Activated naive CD8-positive, alpha-beta T cell treated with anti-CD3 and anti-CD28 coated beads, Interleukin-2, amount 10 ng/mL, durations not matched to agents 7 days and 5 days (primary cell): ENCODE measurements at places on chromosomes 7 and 10. TPM values are rescaled to one million over a fixed set of nuclear protein-coding genes. Genes with fewer than 3 reads are reported as not detected.

DNA sequence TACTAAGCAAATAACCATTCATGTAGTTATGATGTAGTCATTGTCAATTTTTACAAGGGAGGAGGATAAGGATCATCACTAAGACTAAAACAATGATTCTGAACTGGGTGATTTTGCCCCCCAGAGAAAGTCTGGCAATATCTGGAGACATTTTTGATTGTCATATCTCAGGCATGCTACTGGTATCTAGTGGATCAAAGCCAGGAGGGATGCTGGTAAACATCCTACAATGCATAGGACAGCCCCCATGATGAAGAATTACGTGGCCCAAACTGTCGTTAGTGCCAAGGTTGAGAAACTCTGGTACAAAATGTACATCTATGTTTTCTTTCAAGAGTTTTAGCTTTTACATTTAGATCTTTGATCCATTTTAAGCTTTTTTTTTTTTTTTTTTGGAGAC, 57.3 kb downstream of the GBF1 start:
- no peak for DNase-seq

Gene TFPI2
- not detected for total RNA-seq

DNA sequence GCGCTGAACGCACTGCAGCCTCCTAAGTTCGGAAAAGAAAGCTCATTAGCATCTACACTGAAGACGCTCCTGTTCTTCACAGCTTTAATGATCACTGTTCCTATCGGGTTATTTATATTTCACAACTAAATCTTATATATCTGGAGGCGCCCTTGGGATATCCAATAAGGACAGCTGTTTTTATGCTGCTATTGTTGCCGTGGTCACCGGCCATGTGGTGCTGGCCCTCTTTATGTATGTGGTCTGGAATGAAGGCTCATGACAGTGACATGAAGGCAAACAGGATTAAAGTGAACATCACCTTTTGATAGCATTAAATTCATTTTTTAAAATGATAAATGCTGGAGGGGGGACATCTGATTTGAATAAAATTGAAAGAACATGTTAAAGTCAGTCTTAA, 8.8 kb downstream of the BLVRA start:
- DNase-seq = no peak

DNA sequence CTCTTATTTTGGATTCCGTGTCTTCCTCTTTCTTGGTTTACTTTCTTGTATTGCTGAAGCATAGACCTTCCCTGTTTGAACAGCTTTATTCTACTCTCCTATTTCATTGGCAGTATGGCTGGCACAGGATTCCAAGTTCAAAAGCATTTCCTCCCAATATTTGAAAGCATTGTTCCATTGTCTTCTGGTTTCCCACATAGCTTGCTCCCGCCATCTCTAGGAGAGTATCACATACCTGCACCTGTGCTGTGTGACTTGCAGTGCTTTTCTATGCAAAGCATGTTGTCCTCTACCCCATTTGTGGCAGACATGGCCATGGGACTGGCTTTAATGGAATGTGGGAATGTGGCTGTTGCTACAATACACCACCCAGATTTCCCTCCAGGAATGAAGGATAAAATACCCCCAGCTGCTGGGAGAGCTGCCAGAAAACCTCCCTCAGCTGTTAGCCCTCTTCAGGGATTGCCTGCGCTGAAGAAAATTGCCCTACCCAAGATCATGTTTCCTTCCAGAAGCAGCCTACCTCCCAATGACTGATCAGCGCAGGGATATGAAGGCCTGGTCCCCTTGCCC, 6.9 kb upstream of the MYOF start:
- DNase-seq = no peak

Gene ORAI2
- total RNA-seq = 51.9 TPM

DNA sequence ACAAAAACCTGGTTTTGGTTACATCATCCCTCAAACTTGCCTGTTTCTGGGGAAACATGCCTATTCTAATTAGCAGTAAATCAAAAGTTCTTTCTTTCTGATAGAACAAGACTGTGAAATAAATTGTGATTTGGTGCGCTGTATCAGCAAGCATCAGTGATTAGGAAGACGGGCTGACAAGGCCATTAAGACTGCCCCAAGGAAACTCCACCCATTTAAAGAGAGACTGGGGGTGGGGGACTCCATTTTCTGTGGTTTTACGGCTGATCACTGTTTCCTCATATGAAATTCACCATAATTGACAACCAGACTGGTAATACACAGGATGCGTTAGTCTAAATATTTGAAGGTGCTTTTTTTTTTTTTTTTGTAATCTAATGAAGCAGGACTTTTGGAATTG, 68.7 kb downstream of the MBL2 start:
- no peak for DNase-seq

GRCh38 chr7:133829336-133829897, 297.7 kb upstream of the LRGUK start:
- no peak for DNase-seq

Gene AKR1D1
- not detected for total RNA-seq

DNA sequence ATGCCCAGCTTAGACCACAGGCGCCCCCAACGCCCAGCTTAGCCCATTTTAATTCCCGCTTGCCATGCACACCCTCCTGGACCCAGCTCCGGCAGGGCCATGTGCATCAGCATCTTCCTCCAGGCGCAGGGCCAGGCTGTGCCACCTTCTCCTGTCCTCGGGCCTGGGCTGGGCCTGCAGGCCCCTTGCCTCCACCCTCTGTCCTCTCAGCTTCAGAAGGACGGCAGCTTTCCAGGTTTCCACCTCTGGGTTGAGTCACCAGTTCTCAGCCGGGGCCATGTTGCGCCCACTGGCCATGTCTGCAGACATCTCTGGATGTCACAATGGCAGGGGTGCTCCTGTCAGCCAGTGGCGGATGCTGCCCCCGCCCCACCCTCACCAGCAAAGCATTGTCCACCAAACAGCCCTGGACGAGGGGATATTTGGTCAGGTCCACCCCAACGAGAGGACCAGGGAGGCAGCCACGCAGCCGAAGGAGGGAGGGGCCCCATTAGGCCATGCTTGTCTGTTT, 59.1 kb upstream of the NKX6-2 start:
- peak; percentile 17 for DNase-seq

DNA sequence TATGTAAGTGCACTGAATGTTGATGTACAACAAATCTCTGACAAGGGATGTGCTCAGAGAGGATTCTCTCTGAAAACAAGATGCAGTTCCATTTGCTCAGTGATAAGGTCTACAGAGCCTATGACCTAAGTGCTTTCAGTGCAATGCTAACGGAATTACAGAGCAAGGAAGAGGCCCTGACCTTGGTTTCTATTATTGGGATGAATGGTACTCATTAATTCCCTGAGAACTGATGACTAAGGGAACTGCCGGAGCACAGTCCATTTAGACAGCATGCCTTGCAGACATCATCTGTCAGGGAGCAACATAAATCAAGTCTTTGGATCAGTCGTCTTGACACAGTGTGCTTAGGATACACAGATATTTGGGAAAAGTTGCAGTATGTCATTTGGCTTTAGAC, 340.8 kb downstream of the PHTF2 start:
- DNase-seq = no peak

Gene PEX1
- total RNA-seq = 23.5 TPM

Gene TMEM140
- total RNA-seq = 31.0 TPM

Gene MOGAT3
- total RNA-seq = not detected

Gene FBXO24
- total RNA-seq = 1.2 TPM

Gene ACHE
- 0.34 TPM for total RNA-seq

DNA sequence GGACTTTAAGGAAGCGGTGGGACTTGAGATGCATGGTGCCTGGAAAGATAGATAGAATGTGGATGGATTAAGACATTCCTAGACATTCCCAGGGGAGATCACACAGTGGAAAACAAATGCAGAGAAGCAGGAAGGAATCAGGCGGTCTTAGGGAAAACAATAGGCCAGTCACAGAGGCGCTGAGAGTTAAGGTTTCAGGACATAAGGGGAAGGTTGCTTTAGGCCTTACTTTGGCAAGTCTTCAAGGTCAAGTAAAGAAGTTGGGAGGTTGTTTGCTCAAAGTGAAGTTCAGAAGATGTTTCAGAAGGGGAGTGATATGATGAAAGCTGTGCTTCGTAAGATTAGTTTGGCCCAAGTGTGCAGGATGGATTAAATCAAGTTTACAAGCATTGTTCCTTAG, 109.4 kb downstream of the SUGCT start:
- DNase-seq = no peak

Gene IFIT1B
- total RNA-seq = not detected

DNA sequence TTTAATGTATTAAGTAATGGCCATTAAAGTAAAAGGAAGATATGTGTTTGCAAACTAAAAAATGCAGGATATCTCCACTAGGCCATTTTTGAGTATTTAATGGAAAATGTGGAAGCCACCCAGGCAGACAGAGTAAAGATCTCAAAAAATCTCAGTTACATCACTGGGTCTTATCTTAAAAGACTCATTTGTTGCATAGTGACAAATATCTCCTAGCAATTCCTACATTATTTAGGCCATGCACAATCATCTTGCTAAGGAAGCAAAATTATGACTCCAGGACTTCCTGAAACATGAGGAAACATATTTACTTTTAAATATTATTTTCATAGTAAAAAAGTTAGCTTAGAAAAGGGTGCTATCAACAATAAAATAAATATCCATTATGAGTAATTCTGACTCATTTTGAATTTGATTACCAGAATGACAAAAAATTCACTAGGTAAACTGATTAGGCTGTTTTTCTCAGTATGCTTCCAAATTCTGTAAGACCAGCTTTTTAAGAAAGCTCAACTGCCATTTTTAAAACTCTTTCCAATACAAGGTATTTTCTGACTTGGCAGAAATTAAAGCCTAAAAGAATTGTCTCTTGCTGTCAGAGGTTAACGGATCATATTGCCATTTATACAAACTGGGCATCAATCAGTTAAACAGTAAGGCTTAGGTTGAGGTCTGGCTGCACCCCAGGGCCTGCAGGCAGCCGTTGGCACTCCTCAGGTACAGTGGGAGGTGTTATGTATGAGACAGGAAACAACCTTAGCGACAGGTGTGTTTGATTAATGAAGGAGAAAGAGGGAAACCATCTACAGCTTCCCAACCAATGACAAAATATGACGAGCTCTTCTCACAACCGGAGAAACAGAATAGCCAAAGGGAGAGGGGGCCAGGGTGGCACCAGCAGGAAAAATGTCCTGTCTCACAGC, 31.8 kb downstream of the PCLO start:
- no peak for DNase-seq

Gene MAT1A
- not detected for total RNA-seq

DNA sequence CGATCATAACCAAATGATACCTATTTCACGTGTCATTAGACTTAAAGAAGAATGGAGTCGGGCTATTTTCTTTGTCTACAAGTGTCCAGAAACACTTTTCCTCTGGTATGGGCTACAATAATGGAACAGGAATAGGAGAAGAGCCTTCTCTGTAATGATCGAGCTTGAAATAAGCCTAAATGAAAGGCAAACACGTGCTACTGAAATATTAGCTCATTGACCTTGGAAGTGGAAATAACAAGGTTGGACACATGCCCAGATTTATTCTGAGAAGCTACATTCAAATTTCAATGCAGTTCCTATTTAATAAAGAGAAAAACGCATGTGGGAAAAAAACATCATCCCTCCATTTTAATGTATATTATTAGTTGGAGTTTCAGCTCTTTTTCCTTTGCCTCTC, 254.7 kb upstream of the PTER start:
- no peak for DNase-seq

DNA sequence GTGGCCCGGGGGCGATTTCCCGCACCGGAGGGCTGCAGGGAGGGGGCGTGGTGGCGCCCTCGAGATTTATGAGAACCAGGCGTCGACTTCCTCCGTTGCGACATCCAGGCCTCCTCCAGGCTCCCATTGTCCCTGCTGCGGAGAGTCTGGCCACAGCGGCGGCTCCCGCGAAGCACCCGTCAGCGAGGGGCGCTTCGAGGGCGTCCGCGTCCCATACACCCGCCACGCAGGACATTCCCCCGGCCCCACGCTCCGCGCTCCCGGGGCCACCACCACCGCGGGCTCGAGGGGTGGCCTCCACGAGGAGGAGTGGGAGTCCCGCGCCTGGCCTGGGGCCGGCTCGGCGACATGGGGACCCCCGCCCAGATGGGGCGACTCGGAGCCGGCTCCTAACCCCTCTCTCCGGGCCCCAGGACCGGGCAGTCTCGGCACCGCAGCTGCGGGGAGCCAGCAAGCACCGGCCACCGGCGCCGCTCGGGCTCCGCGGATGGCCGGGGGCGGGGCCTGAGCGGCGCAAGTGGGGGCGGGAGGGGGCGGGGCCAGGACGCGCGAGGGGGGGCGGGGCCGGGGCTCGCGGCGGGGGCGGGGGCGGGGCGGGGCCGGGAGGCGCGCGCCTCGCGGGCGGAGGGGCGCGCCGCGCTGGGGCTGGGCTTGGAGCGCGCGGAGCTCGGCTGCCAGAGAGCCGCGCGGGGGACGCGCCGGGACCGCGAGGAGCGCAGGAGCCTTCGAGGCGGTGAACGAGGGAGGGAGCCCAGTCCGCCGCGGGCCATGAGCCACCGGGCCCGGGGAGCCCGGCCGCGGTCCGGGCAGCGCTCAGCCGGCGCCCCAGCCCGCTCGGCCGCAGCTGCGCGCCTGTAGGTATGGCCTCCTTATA, at the start of gene SH2B2:
Gene SH2B2 (plus strand): TSS at position 632 of the 874 bp plus-strand sequence. CDS start 13,683 bp downstream, outside the sequence.
- DNase-seq = peak; percentile 66

DNA sequence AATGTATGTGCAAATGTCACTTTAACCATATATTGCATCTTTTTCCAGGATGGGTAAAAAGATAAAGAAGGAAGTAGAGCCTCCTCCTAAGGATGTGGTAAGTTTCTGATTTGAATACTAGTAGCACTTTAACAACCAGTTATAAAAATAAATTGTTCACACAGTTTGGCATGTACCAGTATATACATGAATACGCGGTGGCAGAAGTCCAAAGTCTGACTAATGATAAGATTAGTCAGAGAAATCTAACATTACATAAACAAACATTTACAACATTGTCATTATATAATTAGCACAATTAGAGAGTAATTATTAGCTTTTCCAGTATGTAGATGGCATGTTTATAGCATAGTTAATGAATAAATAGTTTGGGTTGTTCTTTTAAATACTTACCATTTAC, 4.1 kb downstream of the ARMC3 start:
- no peak for DNase-seq

Gene CALD1
- total RNA-seq = not detected

GRCh38 chr10:27717861-27718260, 27.8 kb downstream of the MKX start:
- no peak for DNase-seq

DNA sequence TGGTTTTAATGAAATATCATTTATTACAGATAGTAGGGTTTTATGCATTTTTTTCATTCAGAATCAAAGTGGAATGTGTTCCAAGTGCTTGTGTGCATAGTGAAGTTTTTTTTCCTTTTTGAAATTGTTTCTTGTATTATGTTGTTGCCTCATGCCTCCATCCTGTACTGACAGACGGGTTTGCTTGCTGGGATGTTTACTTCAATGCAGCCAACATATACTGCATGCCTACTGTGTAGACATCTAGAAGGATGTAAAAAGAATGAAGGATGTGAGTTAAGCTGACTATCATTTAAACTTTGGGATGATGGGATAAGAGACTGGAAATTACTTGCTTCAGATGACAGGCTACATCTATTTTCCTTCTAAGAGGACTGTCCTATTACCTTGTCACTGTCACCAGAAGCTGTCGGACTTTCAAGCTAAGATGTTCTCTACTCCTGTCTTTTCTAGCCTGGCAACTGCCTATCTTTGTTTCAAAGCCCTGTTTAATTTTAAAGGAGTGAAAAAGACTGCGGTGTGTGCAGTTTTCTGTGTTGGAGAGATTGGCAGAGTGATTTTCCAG, 243.7 kb downstream of the CDK14 start:
- DNase-seq = no peak

Gene CCDC146
- 9.9 TPM for total RNA-seq

Gene PODXL
- total RNA-seq = 1.4 TPM
